ENCODE measurements at places on chromosomes 1 and 21. TPM values are rescaled to one million over a fixed set of nuclear protein-coding genes. Genes with fewer than 3 reads are reported as not detected.

The CD53 gene
- not detected for total RNA-seq

The RAVER2 gene
- total RNA-seq = 46.8 TPM

The WDR77 gene
- total RNA-seq = 10.7 TPM

The KIF21B gene
- 3.2 TPM for total RNA-seq

The ADAMTS4 gene
- 34.8 TPM for total RNA-seq

The GLUL gene
- total RNA-seq = 312 TPM

The OLIG1 gene
- total RNA-seq = not detected

The HES3 gene
- total RNA-seq = not detected

The NADK gene
- 150 TPM for total RNA-seq

The SPRR2E gene
- not detected for total RNA-seq

The TAF1A gene
- total RNA-seq = 2.7 TPM

GRCh38 chr1:205287076-205287475 lies 34.5 kb downstream of the NUAK2 start:
- no peak overlapping the region for H3K4me3 ChIP-seq
- H3K36me3 ChIP-seq = no peaks in the 10 kb centered on the region
- DNase-seq = no peak
- H3K27ac ChIP-seq = peak overlapping the region; percentile 75

DNA sequence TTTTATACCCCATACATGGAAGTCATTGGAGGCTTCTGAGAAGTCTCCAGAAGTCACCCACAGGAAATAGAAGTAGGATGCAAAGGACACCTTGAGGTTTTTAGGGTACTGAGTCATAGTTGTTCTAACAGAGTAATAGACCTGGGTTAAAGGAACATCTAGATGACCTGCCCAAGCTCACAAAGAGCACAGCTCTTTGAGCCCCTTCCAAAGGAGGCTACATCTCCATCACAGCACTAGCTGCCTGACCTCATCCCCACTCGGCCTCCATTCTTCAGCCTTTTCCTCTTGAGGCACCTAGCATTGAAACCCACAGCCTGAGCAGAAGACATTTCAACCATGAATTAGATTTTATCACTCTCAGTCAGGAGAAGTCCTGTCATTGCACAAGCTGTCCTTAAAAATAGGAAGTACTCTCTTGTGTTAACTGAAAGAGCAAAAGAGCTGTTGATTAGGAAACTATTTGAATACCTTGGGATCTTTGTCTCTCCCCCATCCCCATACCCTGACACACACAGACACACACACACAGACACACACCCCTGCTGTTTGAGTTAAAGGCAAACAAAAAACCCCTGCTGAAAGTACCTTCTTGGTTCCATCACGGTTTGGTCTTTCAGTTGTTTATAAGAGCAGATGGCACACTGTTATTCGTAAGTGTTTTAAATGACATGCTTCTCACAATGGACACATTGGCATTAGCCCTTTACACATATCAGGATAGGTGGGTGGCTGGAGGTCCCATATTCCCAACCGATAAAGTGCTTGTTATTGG lies 22.2 kb downstream of the MKNK1 start:
- no peak overlapping the region for H3K27ac ChIP-seq
- DNase-seq = no peak
- no peak overlapping the region for H3K4me3 ChIP-seq
- no peaks in the 10 kb centered on the region for H3K4me1 ChIP-seq
- no peaks in the 10 kb centered on the region for H3K27me3 ChIP-seq

- H3K27ac ChIP-seq = no peak overlapping the region
- H3K4me3 ChIP-seq = no peak overlapping the region
- no peaks in the 10 kb centered on the region for H3K36me3 ChIP-seq
- no peak for DNase-seq
These were observed 11.2 kb upstream of the FGGY start for GRCh38 chr1:59285691-59286090.

- no peaks in the 10 kb centered on the region for H3K4me1 ChIP-seq
- H3K27ac ChIP-seq = no peak overlapping the region
- no peaks in the 10 kb centered on the region for H3K36me3 ChIP-seq
- no peak overlapping the region for H3K4me3 ChIP-seq
- H3K27me3 ChIP-seq = no peaks in the 10 kb centered on the region
These were observed 192.8 kb upstream of the POU3F1 start for GRCh38 chr1:38239258-38239835.

DNA sequence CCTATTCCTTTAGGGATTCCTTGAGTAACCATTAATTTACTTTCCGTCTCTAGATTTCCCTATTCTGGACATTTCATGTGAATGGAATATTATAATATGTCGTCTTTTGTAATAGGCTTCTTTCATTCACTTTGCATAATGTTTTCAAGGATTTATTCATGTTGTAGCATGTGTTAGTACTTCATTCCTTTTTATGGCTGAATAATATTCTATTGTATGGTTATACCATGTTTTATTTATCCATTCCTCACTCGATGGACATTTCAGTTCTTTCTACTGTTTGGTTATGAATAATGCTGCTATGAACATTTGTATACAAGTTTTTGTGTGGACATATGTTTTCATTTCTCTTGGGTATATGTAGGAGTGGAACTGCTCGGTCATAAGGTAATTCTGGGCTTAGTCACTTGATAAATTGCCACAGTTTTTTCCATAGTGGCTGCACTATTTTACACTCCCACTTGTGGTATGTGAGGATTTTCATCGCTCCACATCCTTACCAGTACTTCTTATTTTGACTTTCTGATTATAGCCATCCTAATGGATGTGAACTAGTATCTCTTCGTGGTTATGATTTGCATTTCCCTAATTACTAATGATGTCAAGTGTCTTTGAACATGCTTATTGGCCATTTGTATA lies 17.7 kb downstream of the PPP2R5A start:
- H3K4me1 ChIP-seq = peaks cover 11% of the 10 kb centered on the region
- H3K27me3 ChIP-seq = no peaks in the 10 kb centered on the region
- H3K4me3 ChIP-seq = no peak overlapping the region
- no peaks in the 10 kb centered on the region for H3K36me3 ChIP-seq
- no peak overlapping the region for H3K27ac ChIP-seq
- DNase-seq = no peak

GRCh38 chr1:205353612-205354011 lies 3.1 kb downstream of the KLHDC8A start:
- no peak for DNase-seq
- H3K4me1 ChIP-seq = peaks cover 16% of the 10 kb centered on the region
- no peak overlapping the region for H3K4me3 ChIP-seq
- no peak overlapping the region for H3K27ac ChIP-seq

GRCh38 chr1:198185146-198185545 lies 28.3 kb downstream of the NEK7 start:
- no peak for DNase-seq
- no peaks in the 10 kb centered on the region for H3K4me1 ChIP-seq
- no peak overlapping the region for H3K27ac ChIP-seq
- no peak overlapping the region for H3K4me3 ChIP-seq
- H3K36me3 ChIP-seq = no peaks in the 10 kb centered on the region

DNA sequence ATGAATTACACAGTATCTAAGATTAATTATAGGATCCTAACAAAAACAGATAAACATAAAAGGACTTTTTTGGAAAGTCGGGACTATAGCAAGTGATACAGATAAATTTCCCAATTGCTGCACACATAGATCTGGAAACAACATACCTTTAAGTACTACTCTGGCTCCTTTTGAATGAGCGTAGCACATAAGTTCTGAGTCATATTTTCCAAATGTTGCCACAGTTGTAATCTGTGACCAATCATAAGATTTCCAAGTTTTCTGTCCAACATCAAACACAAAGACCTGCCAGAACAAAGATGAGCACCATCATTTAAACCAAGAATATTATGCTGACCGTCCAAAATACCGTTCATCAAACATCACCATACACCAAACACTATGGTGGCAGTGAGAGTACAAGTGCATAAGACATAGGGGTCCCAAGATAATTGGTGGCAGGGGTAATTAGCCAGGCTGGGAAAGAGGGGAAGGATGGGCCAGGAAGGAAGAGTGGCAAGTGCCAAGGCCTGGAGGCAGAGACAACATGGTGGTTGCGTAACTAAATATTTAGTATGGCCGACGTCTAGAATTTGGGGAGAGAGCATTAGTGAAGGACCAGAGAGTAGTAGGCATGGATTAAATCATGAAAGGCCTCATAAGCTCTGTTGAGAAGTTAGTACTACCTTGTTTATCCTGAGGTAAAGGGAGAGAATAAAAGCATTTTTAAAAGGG lies 3.6 kb downstream of the CTBS start:
- H3K4me1 ChIP-seq = peaks cover 7% of the 10 kb centered on the region
- no peaks in the 10 kb centered on the region for H3K27me3 ChIP-seq
- H3K27ac ChIP-seq = no peak overlapping the region
- DNase-seq = no peak

DNA sequence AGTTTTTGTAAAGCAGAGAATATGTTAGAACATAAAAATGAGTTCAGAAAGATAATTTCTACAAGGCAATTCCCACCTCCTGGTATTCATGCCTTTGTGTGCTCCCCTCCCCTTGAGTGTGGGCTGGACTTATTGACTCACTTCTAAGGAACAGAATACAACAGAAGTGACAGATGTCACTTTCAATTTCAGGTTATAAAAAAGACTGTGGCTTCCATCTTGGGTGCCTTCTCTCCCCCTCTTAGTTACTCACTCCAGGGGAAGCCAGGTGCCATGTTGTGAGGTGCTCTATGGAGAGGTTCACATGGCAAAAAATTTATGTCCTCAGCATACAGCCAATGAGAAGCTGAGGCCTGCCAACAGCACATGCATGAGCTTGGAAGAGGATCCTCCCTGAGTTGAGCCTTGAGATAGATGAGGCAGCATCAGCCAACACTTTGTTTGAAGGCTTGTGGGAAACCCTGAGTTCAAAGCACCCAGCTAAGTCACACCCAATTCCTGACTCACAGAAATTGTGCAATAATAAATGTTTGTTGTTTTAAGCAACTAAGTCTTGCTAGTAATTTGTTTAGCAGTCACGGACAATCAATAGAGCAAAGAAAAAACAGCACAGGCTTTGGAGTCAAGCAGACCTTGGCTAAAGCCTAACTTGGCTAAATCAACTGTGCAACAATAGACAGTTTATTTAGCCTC lies 73.5 kb upstream of the NGF start:
- DNase-seq = no peak
- no peaks in the 10 kb centered on the region for H3K4me1 ChIP-seq
- no peak overlapping the region for H3K27ac ChIP-seq
- no peaks in the 10 kb centered on the region for H3K27me3 ChIP-seq

- peaks cover 15% of the 10 kb centered on the region for H3K4me1 ChIP-seq
- no peak overlapping the region for H3K4me3 ChIP-seq
- H3K27me3 ChIP-seq = no peaks in the 10 kb centered on the region
- no peaks in the 10 kb centered on the region for H3K36me3 ChIP-seq
These were observed 7.0 kb downstream of the NFIA start for GRCh38 chr1:61089338-61089737.

DNA sequence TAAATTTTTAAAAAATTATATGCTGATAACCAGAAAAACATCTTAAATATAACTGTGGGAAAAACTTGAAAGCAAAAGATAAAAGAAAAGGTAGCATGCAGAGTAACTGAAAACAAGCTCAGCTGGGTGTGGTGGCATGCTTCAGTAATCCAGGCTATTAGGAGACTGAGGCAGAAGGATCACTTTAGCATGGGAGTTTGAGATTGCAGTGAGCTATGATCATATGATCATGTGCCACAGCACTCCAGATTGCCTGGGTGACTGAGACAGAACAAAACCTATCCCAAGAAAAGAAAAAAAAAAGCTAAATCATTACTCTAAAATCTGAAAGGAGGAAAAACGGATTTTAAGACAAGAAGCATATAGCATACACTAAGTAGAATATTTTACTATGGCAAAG lies 1624.0 kb downstream of the AMY1C start:
- no peaks in the 10 kb centered on the region for H3K27me3 ChIP-seq
- H3K27ac ChIP-seq = no peak overlapping the region
- no peak overlapping the region for H3K4me3 ChIP-seq
- H3K36me3 ChIP-seq = no peaks in the 10 kb centered on the region

GRCh38 chr1:6801966-6802365 lies 16.7 kb downstream of the CAMTA1 start:
- no peak overlapping the region for H3K4me3 ChIP-seq
- DNase-seq = no peak
- no peaks in the 10 kb centered on the region for H3K27me3 ChIP-seq
- H3K27ac ChIP-seq = peak overlapping the region; percentile 0
- H3K4me1 ChIP-seq = peaks cover 61% of the 10 kb centered on the region

DNA sequence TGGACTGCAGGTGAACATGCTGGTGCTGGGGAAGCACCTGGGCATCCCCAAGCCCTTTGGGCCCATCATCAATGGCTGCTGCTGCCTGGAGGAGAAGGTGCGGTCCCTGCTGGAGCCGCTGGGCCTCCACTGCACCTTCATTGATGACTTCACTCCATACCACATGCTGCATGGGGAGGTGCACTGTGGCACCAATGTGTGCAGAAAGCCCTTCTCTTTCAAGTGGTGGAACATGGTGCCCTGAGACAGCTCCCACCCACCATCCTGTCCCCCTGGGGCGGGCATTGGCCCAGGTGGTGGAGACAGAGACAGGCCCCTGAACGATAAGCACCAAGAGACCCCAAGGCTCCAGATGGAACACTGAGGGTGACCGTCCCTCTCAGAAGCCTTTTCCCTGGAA lies 25.2 kb upstream of the PADI4 start:
- no peak overlapping the region for H3K4me3 ChIP-seq
- peaks cover 24% of the 10 kb centered on the region for H3K27me3 ChIP-seq
- DNase-seq = no peak

DNA sequence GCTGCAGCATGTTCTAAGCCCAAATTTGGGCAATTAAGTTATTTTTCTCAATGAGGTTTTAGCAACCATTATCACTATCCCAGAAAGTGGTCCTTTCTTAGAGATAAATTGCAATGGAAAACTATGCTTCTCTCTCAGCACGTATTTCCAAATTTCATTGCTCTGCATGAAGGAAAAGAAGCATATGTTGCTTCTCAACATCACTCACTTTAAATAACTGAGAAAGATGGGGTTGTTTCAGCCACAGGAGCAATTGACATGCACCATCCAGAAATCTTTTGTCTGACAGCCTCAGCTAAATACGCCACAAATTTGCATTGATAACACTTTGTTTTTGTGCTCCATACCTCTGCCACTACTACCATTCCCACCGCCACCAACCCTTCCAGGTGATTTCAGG lies 157.6 kb upstream of the PKN2 start:
- H3K27ac ChIP-seq = no peak overlapping the region
- no peaks in the 10 kb centered on the region for H3K36me3 ChIP-seq
- no peaks in the 10 kb centered on the region for H3K27me3 ChIP-seq
- H3K4me1 ChIP-seq = no peaks in the 10 kb centered on the region

DNA sequence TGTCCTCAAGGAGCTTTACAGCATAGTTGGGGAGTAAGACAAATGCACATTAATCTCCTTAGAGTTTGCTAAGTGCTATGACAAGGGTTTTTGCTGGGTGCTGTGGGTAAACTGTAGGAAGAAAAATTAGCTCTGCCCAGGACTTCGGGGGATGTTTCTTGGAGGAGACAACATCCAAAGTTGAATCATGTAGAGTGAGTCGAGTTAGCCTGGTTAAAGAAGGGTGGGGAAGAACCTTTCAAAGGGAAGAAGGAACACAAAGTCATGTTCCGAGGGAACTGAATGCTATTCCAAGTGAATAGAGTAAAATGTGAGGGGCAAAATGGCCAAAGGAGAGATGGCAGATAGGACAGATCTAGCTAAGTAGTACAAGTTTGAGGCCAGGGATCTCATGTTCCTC lies 17.1 kb downstream of the SPRTN start:
- H3K36me3 ChIP-seq = no peaks in the 10 kb centered on the region
- no peak for DNase-seq
- no peak overlapping the region for H3K27ac ChIP-seq
- H3K4me3 ChIP-seq = no peak overlapping the region

All from transverse colon (tissue), 4 donors.